ENCODE measurements at places on chromosomes 1 and 21.

DNA sequence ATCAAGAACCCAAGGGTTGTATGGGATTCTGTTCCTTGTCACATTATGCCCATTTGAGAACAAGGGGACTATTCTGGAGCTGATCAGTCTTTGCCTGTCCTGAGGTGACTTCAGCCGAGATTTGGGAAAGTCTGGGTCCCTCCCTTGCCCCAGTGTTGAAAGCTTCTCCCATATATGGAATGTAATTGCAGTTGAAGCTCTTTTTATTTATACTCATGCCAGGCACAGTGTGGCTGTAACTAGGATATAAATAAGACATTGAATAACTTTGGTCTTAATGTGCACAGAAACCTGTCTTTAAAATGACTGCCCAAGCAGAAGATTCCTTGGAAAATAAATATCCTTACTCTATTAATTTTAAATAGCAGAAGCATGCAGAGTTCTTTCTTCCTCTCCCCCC lies 15.2 kb downstream of the AKNAD1 start:
- no peak for DNase-seq

GRCh38 chr1:40766017-40766416 lies 17.6 kb upstream of the KCNQ4 start:
- DNase-seq = no peak

DNA sequence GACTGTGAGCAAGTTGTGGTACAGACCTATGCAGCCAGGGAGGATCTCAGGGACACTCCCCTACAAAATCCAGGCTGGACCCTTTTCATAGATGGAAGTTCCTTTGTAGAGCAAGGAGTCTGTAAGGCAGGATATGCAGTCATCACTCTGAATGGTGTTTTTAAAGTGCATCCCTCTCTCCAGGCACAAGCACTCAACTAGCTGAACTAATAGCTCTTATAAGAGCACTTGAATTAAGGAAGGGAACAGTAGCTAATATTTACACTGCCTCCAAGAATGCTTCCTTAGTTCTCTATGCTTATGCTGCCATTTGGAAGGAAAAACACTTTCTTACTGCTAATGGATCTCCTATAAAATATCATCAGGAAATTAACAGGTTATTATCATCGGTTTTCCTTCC lies 27.0 kb upstream of the SMYD3 start:
- no peak for DNase-seq

DNA sequence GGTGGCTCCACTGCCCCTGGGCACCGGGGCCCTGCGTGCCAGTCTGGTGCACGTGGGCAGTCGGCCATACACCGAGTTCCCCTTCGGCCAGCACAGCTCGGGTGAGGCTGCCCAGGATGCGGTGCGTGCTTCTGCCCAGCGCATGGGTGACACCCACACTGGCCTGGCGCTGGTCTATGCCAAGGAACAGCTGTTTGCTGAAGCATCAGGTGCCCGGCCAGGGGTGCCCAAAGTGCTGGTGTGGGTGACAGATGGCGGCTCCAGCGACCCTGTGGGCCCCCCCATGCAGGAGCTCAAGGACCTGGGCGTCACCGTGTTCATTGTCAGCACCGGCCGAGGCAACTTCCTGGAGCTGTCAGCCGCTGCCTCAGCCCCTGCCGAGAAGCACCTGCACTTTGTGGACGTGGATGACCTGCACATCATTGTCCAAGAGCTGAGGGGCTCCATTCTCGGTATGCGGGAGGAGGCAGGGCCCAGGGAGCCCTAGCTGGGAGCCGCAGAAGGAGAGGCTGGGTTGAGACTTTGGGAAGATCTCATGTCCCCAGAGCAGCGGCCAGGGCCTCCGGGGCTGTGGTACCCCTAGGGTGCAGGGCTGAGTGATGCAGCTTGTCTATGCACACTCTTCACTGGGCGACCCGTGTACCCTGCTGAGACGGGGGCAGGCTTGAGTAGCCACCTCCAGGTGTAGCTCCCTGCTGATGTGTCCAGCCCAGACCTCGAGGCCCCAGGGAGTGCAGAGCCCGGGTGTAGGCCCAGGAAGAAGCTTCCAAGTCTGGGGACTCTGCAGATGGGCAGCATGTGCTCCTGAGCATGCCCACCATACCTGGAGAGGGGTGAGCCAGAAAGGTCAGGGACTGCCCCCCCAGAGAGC lies 1.8 kb downstream of the VWA1 start:
- no peak for DNase-seq

DNA sequence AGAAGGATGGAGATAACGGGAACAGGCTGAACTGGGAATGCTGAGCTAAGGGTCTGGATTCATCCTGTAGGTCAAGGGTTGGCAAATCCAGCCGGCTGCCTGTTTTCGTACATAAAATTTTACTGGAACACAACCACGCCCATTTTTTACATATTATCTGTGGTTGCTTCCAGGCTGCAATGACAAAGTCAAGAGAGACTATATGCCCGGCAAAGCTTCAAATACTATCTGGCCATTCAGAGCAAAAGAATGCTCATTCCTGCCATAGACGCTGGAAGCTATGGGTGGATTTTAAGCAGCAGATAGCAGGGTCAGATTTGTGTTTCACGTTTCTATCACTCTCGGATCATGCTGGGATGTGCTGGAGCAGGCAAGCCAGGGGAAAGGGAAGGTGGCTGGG lies 137.9 kb upstream of the EDN2 start:
- no peak for DNase-seq

DNA sequence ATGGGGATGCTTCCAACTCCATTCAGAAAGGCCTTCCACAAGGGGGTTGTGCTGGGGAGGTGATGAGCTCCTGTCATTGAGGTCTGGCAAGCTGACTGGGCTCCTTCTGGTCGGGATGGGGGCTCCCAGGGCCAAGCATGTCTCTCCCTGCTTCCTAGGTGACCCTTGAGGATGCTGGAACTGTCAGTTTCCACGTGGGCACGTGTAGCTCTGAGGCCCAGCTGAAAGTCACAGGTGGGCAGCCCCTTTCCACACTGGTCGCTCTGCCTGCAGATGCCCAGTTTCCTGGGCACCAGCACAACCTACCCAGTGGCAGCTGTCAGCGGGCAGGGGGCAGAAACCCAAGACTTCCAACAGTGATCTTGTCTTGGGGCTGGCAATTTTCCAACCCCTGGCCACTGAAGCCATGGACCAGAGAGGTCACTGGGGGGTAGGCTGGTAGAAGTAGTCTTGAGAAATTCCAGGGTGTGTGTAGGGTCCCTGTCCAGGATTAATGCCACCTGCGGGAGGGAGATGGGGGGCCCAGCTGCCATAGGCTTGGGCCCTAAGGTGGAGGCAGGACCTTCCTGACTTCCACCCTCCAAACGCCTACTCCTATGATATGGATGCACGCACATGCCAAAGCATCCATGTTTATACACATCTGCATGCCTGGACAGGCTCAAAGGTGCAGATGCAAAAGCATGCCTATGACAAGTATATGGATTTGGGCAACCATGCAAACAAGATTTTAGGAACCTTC lies 97.1 kb downstream of the TRIM11 start:
- DNase-seq = no peak

- DNase-seq = no peak
Observed at GRCh38 chr1:11026052-11026451, 13.6 kb downstream of the TARDBP start.

DNA sequence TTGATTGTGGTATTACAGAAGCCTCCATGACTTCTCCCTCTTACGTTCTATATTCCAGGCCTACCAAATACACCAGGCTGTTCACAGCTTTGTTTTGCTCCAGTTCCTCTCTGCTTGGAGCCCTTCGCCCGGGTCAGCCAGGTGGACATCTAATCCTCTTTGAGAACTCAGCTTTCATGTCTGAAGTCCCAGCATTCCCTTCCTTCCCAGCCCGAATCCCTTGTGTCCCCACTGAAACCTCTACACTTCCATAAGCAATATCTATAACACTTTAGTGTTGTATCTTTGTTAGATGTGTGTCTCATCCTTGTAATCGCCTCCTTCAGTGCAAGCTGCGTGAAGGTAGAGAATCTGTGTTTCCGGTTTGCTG lies 1.9 kb downstream of the RNF11 start:
- DNase-seq = no peak

DNA sequence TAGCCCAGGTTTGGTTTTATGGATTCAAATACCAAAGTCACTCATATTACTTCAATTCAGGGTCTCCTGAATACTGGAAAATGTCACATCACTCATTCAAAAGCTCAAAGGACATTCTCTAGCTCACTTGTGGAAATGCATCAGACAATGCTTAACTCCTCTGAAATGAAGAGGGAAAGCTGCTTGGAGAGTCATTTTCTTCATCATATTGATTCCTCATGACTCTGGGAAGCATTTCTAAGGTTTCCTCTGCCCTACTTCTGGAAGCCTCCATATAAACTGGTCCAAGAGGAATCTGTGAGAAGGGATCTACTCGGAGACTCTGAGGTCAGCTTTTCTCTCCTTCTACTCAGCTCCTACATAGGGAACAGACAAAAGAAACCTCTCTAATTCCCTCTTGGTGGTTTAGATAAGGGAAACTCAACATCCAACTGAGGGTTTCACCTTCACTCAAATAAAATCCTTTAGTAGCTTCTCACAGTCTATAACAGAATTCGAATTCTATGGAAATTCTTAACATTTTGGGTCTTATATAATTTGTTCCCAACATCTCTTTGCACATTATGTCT lies 36.4 kb upstream of the RBBP5 start:
- no peak for DNase-seq

DNA sequence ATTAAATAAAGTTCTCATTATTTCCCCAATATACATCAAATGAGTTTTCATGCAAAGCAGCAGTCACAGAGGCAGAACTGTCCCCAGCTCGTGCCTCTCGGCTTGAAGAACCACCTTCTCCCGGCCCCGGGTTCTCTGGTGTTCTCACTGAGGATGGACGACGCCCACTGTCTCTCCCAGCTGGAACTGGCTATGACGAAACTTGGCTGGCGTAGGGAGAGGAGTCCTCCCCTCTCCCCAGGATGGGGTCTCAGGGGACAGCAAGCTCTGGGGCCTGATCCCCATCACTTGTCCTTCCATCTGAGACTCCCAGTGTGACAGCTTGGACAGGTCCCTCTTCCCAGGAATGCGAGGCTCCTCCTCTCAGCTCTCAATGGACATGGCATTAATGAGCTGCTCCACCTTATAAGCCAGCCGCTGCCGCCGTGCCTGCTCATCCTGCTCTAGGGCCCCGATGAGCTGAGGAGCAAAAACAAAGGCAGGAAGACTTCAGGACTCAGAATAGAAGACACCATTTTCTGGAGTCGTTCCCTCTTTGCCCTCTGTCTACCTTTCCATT lies 116.0 kb upstream of the CD34 start:
- DNase-seq = no peak
